ENCODE measurements at places on chromosomes 2 and 18.

DNA sequence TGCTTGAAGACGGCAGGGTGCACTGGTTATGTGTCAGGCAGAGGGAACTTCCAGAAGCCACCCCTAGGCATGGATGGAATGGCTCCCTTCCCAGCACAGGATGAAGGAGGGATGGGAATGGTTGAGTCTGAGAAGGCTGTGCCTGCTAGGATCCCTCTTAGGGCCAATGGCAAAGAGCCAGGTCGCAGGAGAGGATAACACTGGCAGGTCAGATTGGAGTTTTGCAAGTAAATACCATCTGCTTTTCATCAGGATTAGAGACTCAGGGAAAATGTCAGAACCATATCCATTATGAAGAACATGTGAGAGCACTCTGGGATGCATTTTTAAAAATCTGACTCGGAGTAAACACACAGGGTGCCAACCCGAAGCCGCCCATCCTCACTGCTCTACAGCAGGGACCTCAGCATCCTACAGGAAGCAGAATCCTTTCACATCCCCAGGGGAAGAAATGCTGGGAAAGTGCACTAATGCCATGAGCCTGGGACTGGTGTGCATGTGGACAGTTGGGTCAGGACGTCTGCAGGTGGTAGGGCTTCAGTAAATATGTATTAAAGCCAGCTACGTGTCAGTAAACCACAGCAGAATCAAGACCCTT lies 139.9 kb downstream of the MYT1L start:
- peak; percentile 62 for DNase-seq

GRCh38 chr2:40317046-40317445 lies 134.8 kb downstream of the SLC8A1 start:
- DNase-seq: no peak

- DNase-seq: no peak
These were observed 14.0 kb downstream of the ATP8B1 start for GRCh38 chr18:57789090-57789489.

GRCh38 chr2:149355716-149356422 lies 25.5 kb downstream of the LYPD6 start:
- no peak for DNase-seq

DNA sequence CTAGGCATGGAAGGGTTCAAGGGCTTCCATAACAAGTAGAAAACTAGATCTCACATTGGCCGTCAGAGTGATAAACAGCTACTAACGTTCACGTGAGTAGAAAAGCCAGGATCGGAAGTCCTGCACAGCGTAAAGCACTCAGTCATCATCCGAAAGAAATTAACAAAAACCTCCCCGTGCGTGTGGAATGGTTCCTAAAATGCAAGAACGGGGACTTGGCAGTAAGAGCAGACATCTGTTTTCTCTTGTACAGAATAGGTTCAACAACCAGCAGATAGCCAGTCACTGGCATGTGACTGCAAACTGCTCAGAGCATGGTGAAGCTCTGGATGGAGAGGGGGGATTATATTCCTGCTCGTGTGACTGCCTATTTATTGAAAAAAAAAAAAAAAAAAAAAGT lies 106.9 kb upstream of the ITGB6 start:
- no peak for DNase-seq

DNA sequence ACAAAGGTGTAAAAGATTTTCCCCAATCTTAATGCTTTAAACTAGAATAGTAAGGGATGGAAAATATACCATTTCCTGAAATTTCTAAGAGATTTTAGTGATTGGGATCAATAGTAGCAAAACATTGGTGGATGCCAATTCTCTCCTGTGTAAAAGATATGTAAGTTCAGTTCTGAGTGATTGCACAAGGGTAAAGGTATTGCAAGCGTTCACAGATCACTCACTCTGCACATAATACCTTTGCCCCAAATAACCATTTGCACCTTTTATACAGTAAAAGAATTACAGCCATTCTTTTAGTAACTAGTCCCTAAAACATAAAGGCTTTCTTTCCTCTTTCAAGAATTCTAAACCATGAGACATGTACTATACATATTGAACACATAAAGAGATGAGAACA lies 13.0 kb upstream of the ZCCHC2 start:
- DNase-seq: no peak

- DNase-seq: no peak
These were observed 32.8 kb downstream of the SLC66A2 start for GRCh38 chr18:79918615-79919011.

GRCh38 chr18:56323673-56324072 lies 314.7 kb downstream of the TXNL1 start:
- DNase-seq: no peak

- DNase-seq: no peak
These were observed 14.5 kb downstream of the TMEM185B start for GRCh38 chr2:120208381-120209353.
